Endodermal cell (in vitro differentiated cells): ENCODE measurements at places on chromosomes 13 and 19. TPM values are rescaled to one million over a fixed set of nuclear protein-coding genes. Genes with fewer than 3 reads are reported as not detected.
A peak's percentile ranks its signal among the peaks of the same experiment; 100 is the strongest.

- DNase-seq: no peak
- H3K4me1 ChIP-seq: peaks cover 10% of the 10 kb centered on the region
- no peak overlapping the region for H3K27ac ChIP-seq
- no peaks in the 10 kb centered on the region for H3K27me3 ChIP-seq
- H3K36me3 ChIP-seq: no peaks in the 10 kb centered on the region
- H3K4me3 ChIP-seq: no peak overlapping the region
Measured at GRCh38 chr13:26949701-26950502, 189.3 kb upstream of the GPR12 start.

The AMER2 gene
- total RNA-seq: 0.06 to 0.07 TPM (median 0.07 TPM) in 3 replicates

The SMAD9 gene
- 12.3 to 14.3 TPM (median 13.3 TPM) in 3 replicates for total RNA-seq

The ZNF90 gene
- 113 to 135 TPM (median 125 TPM) in 3 replicates for total RNA-seq

The WASF3 gene
- total RNA-seq: 18.8 and 20.5 TPM in 2 replicates

- peak overlapping the region; percentile 32 for H3K27ac ChIP-seq
- no peaks in the 10 kb centered on the region for H3K27me3 ChIP-seq
- DNase-seq: peak; percentile 39
Measured at GRCh38 chr13:114107686-114108081, 24.7 kb downstream of the RASA3 start.

DNA sequence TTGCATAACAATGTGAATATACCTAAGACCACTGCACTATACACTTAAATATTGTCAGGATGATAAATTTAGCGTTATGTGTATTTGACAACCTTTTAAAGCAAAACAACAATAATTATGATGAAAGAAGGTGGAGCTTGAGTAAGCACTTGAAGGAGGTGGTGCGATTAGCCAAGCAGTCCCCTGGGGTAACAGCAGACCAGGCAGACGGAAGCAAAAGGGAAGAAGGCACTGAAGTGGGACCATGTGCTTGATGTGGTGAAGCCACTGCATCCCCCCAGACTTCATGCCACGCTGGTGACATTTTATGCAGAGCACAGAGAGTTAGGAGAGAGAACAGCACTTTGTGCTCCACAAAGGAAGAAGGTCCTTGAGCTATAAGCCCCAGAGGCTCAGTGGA lies 58.3 kb upstream of the ZNF507 start:
- no peaks in the 10 kb centered on the region for H3K27me3 ChIP-seq
- H3K4me3 ChIP-seq: no peak overlapping the region
- no peaks in the 10 kb centered on the region for H3K4me1 ChIP-seq
- no peak overlapping the region for H3K27ac ChIP-seq

GRCh38 chr13:105147461-105147860 lies 1388.0 kb downstream of the EFNB2 start:
- H3K36me3 ChIP-seq: no peaks in the 10 kb centered on the region
- H3K4me1 ChIP-seq: no peaks in the 10 kb centered on the region
- no peak for DNase-seq
- no peaks in the 10 kb centered on the region for H3K27me3 ChIP-seq
- no peak overlapping the region for H3K4me3 ChIP-seq

- no peaks in the 10 kb centered on the region for H3K27me3 ChIP-seq
- DNase-seq: no peak
- H3K36me3 ChIP-seq: peaks cover 18% of the 10 kb centered on the region
Measured at GRCh38 chr19:45347570-45348366, 7.2 kb downstream of the KLC3 start.

- H3K27ac ChIP-seq: no peak overlapping the region
- no peaks in the 10 kb centered on the region for H3K27me3 ChIP-seq
- no peaks in the 10 kb centered on the region for H3K4me1 ChIP-seq
- no peaks in the 10 kb centered on the region for H3K36me3 ChIP-seq
- DNase-seq: no peak
- H3K4me3 ChIP-seq: no peak overlapping the region
Measured at GRCh38 chr13:87798536-87798935, 127.4 kb downstream of the SLITRK5 start.
